ENCODE measurements at places on chromosomes 12 and 14. TPM values are rescaled to one million over a fixed set of nuclear protein-coding genes. Genes with fewer than 3 reads are reported as not detected.

Gene PRICKLE1
- 0.61 TPM for total RNA-seq

Gene CD63
- 188 TPM for total RNA-seq

Gene TAS2R13
- total RNA-seq: 1.7 TPM

Gene PMEL
- total RNA-seq: 0.25 TPM

Gene ITGB7
- total RNA-seq: 770 TPM

Gene P2RX2
- total RNA-seq: not detected

Gene CYP27B1
- total RNA-seq: 4.3 TPM

Gene PZP
- total RNA-seq: not detected

Measured in T-helper 2 cell treated with Interferon-gamma antibody and Interleukin-4, amounts not matched to agents 100 ng/mL and 5 ng/mL, for 36 hours (primary cell).